ENCODE measurements at places on chromosomes 2 and 18. TPM values are rescaled to one million over a fixed set of nuclear protein-coding genes. Genes with fewer than 3 reads are reported as not detected.

- DNase-seq: no peak
Observed at GRCh38 chr2:42369532-42370229, 8.7 kb upstream of the COX7A2L start.

DNA sequence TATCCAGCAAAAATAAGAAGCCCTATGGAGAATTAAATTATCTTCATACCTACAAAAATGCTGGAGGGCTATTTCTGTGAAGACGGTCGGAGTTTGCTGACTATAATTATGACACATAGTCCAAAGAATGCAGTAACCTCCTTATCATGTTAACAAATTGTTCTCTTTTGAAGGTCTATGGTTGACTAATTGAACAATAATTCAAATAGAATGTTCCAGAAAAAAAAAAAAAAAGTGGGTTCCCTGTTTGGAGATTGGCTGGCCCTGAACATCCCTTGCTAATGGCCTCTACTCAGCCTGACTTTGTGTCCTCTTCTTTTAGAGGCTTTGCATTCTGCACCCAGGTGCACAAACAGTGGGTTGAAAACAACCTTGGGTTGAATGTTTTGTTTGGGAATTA lies 82.8 kb upstream of the CCBE1 start:
- DNase-seq: no peak

DNA sequence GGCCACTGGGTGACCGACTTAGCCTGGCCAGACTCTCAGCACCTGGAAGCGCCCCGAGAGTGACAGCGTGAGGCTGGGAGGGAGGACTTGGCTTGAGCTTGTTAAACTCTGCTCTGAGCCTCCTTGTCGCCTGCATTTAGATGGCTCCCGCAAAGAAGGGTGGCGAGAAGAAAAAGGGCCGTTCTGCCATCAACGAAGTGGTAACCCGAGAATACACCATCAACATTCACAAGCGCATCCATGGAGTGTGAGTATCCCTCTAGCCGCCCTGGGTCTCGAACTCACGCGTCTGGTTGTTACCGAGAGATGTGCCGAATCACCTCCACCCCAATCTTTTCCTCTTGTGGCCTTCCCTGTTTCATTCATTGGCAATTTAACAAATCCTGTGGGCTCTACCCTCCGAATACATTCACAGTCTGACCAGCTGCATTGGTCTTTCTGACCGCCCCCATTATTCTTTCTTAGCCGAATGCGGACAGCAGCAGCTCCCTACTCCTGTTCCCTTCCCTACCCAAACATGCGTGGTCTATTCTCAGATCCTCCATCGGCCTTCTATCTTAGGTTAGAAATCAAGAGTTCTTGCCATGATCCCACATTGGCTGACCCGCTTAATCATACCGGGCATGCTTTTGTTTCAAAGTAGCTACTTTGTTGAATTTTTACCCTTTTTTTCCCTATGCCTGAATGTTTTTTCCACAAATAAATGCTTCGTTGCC lies 631 bp downstream of the RPL31 start:
- no peak for DNase-seq

GRCh38 chr2:204654669-204655068 lies 109.4 kb downstream of the PARD3B start:
- no peak for DNase-seq

GRCh38 chr2:43270930-43271615 lies 44.7 kb upstream of the ZFP36L2 start:
- no peak for DNase-seq

- DNase-seq: no peak
Observed at GRCh38 chr2:99484205-99484604, 5.6 kb downstream of the REV1 start.

GRCh38 chr2:212695426-212695825 lies 156.8 kb upstream of the ERBB4 start:
- DNase-seq: no peak

DNA sequence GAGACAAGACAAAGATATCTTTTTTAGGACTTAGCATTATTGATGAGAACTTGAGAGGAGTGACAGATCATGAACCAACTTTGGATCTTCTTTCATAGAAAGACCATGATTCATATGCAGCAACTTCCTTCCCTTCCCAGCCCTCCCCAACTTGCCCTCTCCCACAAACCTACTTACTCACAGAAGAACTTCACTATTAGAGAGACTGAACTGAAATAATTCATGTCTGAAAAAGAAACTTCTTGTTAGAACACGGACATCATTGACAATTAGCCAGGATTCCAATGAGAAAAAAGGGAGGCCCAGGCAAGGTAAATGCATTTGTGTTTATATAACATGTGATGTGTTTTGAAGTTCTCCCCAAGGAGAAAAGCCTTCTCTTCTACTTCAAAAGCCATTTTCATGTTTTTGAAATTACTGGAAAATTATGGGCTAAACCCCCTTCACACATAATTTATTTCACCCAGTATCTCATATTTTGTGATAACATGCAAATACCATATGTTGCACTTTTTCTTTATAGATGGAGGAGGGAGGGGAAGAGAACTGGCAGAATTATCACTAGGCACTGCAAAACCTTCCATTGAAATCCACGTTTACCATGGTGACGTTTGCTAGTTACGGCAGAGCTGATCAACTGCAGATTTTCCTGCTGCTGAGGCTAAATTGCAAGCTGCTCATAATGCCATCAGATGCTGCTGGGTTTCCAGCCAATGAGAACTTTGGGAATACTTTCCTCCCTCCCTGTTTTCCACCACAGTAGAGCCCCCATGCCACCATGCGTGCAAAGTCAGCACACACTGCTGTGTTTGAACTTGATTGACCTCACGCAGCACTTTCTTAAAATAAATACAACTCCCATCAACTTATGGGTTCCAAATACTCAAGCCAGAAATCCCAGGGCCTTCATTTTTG lies 294.7 kb downstream of the MEIS1 start:
- DNase-seq: no peak

DNA sequence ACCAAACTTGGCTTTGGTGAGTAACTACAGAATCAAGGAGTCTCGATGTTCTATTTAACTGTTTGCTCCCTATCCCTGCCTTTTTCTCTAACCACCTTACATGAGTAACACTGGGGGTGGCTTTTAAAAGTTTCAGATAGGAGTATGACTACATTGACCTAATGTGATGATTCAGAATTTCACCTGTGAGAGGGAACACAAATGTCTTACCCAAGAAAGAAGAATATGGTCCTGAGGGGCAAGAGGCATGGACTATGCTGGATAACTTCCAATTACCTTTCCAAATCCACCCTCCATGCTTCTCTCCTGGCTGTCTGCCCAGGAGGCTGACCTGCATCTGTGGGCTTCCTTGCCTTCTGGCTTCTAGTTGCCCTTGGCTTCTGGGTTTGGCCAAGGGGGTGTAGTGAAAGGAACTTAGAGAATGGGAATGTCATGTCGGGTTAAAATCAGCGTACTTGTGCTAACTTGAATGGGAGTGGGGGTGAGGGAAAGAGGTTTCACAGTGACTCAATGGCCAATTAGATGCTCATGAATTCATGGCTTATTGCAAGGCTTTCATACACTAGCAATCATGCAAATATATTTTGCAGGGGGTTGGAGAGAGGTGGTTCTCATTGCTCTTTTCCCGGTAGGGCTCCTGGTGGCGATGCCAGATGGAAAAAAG lies 5.3 kb upstream of the IL36G start:
- DNase-seq: no peak

GRCh38 chr2:160538559-160539355 lies 45.1 kb upstream of the RBMS1 start:
- DNase-seq: no peak

DNA sequence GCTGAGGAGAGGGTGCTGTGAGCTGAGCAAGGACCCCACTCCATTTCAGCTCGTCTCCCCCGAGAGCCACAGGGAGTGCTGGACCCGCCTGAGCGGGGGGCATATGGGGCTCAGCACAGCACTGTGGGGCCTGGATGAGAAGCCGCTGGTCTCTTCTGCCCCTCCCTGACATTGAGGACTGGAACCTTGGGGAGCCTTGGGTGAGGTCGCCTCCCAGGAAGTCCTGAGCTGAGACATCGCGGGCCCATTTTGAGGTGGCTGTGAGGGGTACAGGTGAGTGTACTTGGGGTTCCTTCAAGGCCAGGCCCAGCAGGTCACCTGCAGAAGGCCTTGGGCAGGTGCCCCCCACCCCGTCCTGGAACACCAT lies 3.1 kb upstream of the AQP12A start:
- no peak for DNase-seq

Gene HOXD3
- 16.5 TPM for total RNA-seq

Gene LTBP1
- total RNA-seq: 41.8 TPM

Gene NEUROD1
- total RNA-seq: not detected

Gene RTP5
- 0.10 TPM for total RNA-seq

All from ovary (tissue), 10 donors.